ENCODE measurements at places on chromosomes 2 and 18.

DNA sequence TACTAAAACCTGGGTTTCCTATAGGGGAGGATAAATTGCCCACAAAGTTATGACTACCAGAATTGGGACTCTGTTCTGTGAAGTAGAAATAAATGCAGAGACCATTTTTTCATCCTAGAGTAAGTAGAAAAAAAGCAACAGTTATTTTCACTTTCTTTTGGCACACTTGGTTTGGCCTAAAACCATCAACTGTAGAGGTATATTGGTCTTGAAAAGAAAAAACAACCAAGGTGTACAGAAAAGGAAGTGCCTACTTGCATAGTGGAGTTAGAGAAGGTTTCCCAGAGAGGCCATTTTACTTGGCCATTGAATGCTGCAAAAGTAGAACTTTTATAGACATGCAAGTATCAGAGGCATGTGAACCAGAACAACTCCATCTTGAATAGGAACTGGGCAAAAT is 89.4 kb upstream of the TACR1 start:
- no peak for DNase-seq

GRCh38 chr2:1591461-1591770 is 152.9 kb downstream of the PXDN start:
- no peak for DNase-seq

- DNase-seq, result no peak
Measured at GRCh38 chr2:40433736-40434135, 18.2 kb downstream of the SLC8A1 start.

DNA sequence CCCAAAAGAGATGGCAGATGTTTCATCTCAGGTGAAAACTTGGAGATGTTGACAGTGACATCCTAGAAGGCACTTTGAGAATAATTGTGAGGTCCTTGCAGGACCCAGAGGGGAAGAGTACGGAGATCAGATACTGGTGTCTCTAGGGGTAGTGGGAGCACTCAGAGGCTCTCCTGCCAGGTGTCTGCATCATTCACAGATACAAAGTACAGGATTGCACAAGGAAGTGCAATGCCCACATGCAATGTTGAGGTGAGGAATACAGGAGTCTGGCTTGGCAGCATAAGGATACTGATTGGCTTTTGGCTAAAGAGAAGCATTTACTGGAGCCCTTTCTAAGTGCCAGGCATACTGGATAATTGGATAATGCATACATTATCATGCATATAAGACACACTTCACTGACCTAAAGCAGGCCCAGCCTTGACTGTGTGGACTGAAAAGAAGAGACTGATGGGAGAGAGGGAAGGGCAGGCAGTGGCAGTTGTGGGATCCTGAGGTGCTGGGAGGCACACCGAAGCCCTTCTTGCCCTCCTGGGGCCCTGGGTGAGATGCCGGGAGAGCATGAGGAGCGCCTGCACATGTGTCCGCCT is 31.0 kb upstream of the NCKAP5 start:
- no peak for DNase-seq

DNA sequence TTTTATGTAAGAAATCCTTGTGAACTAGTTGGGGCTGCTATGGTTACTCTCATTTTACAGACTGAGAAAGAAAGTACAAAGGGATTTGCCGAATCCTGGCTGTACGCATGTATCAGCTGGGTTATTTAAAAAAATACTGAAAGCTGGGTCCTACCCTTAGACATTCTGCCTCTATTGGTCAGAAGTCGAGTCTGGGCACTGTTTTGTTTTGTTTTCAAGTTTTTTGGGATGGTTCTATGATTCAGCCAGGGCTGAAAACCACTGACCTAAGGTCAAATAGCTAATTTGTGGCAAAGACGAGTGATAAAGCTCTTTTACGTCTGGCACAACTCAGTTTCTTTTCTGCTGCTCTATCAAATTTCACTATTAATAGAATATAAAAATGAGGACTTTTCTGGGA is 5.9 kb upstream of the SLC8A1 start:
- DNase-seq, result no peak

GRCh38 chr18:37435150-37435867 is 130.3 kb downstream of the CELF4 start:
- no peak for DNase-seq

DNA sequence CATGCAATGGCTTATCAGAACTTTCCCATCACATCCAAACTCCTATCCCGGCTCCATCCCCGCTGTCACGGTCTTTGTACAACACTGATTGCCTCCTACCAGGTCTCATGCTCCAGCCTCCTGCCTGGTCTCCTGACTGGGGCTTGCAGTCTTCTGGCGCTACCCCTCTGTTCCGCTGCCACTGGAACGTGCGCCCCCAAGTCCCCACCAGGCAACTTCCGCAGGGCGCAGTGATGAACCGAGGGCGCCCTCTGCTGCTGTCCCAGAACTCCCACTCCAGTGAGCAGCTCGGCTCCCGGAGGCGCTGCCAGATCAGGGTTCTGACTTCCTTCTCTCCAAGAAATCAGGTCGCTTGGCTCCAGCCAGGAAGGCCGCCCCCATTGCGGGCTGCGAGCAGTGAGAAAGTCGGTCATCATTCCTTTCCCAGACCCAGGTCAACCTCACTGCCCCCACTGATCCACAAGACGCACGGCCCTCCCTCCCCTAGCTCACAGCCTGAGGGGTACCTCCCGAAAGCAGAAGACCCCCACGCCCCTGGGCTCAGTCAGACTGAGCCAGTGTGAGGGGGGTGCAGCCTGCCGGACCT is 43.9 kb upstream of the RAB11FIP5 start:
- DNase-seq, result no peak

DNA sequence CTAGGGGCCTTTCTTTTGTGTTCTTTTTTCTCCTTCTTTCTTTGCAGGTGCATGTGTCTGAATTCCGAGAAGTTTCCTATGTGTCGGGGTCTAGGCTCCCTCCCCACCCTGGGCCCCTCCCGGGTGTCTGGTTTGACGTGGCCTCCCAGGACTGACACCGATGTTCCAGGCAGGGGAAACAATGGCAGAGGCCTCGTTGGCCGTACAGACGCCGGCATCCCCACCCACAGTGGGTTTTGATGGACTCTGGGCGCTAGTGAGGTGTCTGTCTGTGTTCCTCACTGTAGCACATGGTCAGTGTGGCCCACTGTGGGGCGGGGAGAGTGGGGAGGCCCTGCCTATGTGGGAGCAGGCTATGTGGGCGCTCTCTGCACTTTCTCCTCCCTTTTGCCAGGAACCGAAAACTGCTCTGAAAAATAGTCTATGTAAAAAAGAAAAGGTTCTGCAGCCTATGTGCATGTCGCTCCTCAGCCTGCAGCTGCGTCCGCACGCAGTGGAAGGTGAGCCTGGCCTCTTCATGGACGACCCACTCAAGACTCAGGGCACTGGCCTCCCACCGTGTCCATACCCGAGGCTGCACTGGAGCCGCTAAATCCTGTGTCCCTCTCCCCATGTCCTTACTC is 90.9 kb upstream of the ASB18 start:
- no peak for DNase-seq

DNA sequence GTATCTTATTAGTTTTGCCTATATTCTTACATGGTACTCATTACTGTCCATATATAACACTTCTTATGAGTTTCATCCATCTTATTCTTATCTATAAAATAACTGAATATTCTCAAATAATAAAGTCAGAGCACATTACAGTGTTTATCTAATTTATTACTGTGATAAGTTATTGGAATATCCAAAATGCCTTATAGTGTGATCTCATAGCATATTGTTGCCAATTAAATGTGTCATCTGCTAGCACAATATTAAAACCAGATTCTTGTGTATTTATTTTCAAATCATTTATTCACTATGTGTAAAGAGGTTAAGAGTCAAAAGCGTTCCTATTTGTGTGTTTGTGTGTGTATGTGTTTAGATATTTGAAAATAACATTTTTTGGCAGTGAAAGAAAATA is 151.9 kb downstream of the WDR7 start:
- DNase-seq, result no peak

DNA sequence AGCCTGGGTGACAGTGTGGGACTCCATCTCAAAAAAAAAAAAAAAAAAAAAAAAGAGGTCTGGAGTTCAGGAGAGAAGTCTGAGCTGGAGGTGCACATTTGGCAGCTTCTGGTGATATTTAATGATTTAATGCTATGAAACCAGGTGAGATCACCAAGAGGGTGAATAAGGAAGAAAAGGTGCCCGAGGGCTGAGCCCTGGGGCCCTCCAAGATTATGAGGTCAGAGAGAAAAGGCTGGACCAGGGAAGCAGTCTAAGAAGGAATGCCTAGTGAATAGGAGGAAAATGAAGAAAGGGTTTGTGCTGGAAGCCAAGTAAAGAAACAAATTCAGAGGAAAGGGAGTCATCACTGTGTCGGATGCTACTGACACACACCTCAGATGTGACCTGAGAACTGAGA is 88.0 kb upstream of the PELI1 start:
- DNase-seq, result no peak

DNA sequence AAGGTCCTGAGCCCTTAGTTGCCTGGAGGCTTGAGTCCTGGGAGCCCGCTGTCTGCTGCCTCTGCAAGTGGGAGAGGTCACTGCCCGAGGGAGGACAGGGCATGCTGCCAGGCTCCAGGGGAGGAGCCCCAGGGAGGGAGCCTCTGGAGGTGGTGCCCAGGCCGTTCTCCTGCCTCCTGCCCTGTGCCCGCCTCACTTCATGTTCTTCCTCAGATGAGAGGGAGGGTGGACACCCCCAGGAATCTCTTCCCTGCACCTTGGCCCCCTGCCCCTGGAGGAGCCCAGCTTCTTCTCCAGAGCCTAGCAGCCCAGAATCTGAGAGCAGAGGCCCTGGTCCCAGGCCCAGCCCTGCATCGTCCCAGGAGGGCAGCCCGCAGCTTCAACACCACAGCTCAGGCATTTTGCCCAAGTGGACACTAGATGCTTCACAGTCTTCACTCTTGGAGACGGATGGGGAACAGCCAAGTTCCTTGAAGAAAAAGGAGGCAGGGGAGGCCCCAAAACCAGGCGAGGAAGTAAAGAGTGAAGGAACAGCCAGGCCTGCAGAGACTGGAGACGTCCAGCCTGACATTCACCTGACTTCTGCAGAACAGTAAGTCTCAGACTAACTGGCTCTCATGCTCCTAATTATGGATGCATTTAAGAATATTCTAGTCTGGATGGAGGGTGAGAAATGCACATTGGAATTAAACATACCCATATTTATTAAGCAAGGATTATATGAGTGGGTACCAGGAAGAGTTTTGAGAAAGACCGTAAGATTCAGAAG is 12.1 kb downstream of the PSD4 start:
- no peak for DNase-seq

DNA sequence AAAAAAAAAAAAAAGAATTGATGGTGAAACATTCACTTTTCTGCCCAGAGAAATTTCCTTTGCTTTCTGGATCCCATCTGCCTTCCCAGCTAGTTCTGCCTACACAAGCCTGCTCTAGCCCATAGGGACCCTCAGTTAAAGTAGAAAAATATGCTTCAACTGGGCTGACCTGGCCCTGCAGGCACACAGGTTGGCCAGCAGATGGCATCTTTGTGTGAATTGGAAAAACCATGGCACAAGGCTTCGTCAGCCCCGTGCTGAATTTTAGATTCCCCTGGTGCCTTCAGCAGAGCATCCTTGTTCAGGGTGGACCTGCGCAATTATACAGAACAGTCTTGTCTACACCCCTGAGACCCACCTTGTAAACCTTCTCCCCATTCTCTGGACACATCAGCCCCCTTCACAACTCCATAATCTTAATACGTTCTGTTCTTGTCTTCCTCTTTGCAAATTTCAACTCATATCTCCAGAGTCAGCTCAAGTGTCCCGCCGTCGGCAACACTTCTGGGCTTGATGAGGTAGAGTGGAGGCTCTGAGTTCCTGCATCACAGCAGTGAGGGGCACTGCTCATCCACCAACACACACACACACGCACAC is 114.5 kb downstream of the INSIG2 start:
- no peak for DNase-seq

DNA sequence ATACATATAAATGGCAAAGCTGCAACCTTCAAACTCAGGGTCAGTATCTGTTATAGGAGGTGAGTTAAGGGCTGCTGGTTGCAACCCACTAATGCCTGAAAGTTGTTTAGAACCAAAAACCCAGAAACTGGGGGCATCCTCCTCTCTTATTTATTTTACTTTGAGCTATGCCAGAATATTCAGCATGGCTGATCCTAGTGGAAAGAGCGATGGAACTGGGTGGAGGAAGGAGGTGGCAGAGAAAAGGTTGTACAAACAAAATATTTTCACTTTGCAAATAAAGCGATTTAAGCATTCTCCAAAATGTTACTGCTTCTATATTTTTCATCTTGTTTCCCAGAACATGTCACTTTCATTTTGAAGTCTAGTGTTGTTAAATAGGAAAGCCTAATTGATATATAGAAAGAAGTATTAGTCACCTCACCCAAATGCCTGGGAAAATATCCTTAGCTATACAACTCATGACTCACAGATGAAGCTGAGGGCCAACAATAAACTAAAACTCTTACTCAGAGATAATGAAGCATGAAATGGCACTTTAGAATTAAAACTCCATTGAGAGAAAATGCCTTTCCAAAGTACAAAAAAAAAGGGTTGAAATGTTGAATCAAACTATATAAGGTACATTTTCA is 251.4 kb upstream of the UBE2E3 start:
- no peak for DNase-seq

GRCh38 chr2:97739893-97740245 is 26.5 kb downstream of the ZAP70 start:
- DNase-seq, result no peak

GRCh38 chr2:183284606-183285005 is 160.4 kb downstream of the NUP35 start:
- DNase-seq, result no peak

DNA sequence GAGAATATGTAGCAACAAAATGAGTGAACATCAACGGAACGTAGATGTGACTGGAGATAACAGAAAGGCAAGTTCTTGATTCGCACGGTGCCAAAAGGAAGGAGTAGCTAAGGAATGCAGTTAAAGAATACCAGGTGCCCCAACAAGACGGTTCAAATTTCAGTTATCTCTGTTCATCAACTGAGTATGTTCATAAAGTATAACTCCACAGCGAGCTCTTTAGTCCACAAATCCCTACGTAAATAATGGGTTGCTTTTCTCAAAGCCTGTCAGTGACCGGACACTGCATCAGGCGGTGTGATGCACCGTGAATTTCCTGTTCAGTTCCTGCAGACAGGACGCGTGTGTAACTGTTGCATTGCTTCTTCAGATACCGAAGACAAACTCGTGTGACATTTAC is 91.8 kb downstream of the NOL10 start:
- no peak for DNase-seq

DNA sequence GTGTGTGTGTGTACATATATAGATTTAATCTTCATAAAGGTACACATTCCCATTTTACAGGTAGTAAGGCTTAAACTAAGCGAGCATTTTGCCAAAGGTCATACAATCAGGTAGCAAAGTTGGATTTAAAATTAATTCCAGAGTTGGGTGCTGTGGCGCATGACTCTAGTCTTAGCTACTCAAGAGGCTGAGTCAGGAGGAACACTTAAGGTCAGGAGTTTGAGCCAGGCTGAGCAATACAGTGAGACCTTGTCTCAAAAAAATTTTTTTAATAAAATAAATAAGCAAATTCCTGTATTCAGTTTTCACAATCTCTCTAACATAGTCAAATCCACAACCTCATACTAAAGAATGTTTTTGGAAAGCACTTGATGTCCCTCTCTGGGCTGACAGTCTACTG is 111.5 kb upstream of the LDLRAD4 start:
- DNase-seq, result no peak
